ENCODE measurements at places on chromosomes 5 and 9.

DNA sequence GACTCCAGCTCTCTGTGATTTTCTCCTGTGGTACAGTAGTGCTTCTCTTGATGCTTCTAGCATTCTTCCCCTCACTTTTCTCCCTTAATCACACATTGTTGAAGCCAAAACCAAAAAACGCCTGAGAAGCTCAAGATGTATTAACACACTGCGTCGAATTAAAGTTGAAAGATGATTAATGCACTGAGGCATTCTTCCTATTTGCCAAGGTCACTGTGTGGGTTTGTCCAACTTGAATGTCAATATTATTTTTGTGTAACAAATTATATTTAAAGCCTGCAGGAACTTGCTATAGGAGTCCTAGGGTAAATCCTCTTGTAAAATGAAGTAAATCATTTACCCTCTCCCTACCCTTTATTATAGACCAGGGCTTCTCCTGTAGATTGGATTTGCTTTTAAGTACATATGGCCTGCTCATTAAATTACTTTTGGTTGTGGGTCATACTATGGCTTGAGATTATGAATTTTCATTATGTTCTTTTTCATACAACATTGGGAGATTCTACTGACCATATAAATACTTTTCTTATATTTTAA lies 68.1 kb downstream of the GDA start:
- no peak for DNase-seq

GRCh38 chr5:42677156-42677842 lies 79.3 kb upstream of the CCDC152 start:
- no peak for DNase-seq

- peak; percentile 15 for DNase-seq
These were observed 3.0 kb downstream of the C8G start for GRCh38 chr9:136947955-136948510.

DNA sequence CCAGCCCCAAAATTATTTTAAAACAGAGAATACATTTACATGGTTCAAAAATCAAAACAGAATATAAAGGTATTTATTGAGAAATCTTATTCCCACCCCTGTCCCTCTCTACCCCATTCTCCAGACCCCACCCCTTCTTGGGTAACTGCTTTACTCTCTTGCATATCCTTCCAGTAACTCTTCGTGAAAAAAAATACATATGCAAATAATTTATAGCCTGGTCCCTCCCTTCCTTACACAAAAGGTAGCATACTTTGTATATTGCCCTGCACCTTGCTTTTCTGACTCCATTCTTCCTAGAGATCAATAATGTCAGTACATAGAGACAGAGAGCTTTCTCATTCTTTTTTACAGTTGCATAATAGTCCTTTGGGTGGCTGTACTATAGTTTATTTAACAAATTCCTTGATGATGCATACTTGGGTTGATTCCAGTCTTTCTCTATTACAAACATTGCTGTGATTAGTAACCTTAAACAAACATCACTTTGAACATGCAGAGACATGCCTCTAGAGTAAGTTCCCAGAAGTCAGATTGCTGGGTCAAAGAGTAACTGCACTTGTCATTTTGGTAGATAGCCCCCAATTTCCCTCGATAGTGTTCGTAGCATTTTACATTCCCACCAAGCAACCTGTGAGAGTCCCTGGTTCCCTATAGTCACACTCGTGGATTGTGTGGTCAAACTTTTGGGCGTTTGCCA lies 47.9 kb downstream of the STOM start:
- peak; percentile 86 for DNase-seq

DNA sequence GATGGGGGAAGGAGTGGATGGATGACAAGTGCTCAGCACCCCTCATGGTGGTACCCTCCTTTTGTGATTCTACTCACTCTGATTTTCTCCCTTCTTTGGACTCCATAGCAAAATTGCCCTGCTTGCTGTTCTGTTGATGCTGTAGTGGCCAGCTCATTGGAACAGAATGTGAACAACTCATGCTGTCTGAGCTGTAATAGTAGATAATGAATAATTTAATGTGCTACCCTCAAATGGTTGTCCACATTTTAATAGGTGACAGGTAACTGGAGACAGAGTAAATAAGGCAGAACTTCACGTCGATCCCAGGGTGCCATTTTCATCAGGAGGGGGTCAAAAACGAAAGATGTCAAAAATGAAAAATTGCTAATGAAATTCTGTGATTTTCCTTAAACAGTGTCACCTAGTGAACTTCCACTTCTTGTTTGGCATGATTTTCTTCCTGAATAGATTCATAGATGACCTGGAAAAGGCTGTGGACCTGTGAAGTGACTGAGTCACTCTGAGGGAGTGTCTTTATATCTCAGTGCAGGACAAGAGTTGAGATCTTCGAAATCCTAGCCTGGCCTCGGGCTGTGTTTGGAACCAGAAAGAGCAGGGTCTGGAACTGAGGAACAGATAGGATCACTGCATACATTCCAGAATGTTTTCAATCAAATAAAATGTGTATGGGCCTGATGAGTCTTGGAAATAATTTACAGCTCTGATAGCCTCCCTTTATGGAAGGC lies 270.2 kb downstream of the PSAT1 start:
- DNase-seq: peak; percentile 49

- DNase-seq: peak; percentile 81
These were observed 47.9 kb downstream of the DEPDC1B start for GRCh38 chr5:60651872-60652620.

DNA sequence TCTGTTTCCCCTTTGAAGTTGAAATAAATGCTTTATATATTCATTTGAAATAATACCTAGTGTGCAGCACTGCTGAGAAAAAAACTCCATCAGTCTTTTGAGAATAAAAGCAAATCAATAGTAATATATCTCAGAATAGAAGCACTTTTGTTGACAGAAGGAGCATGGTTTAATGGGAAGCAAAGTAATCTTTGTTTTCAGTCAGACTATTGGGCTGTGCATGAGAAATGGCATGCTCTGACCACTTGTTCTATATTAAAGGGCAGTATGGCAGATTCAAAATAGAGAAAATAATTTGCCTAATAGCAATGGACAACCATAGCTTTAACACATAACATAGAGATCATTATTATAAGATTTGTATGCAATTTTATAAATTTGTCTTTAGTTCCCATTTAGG lies 12.4 kb downstream of the CDH10 start:
- DNase-seq: no peak

DNA sequence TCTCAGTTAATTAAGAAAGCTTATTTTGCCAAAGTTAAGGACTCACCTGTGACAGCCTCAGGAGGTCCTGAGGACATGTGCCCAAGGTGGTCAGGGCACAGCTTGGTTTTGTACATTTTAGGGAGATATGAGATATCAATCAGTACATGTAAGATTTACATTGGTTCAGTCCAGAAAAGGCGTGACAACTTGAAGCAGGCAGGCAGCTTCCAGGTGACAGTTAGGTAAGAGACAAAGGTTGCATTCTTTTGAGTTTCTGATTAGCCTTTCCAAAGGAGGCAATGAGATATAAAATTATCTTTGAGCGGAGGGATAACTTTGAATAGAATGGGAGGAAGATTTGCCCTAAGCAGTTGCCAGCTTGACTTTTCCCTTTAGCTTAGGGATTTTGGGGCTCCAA lies 47.8 kb downstream of the SLC1A1 start:
- no peak for DNase-seq

DNA sequence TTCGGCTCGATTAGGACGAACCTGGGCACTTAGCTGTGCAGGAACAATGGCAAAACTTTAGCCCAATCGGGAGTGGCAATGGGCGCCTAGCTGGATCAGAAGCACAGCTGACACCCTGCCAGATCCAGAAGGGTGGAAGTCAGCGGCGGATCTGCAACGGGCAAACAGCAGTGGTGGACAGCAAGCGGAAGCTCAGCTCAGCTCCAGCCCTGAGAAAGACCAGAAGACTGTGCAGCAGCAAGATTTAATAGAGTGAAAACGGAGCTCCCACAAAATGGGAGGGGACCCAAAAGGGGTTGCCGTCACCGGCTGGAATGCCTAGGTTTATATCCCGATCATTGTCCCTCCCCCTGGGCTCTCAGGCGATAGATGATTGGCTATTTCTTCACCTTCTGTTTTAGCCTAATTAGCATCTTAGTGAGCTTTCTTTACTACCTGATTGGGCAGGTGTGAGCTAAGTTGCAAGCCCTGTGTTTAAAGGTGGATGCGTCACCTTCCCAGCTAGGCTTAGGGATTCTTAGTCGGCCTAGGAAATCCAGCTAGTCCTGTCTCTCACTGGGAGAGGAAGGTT lies 1237.9 kb downstream of the CDH12 start:
- no peak for DNase-seq

- DNase-seq: no peak
These were observed 52.7 kb downstream of the ALG2 start for GRCh38 chr9:99169086-99169485.

GRCh38 chr9:68446836-68447235 lies 90.4 kb downstream of the PGM5 start:
- no peak for DNase-seq

GRCh38 chr5:162607879-162608278 lies 540.3 kb downstream of the GABRG2 start:
- DNase-seq: no peak

DNA sequence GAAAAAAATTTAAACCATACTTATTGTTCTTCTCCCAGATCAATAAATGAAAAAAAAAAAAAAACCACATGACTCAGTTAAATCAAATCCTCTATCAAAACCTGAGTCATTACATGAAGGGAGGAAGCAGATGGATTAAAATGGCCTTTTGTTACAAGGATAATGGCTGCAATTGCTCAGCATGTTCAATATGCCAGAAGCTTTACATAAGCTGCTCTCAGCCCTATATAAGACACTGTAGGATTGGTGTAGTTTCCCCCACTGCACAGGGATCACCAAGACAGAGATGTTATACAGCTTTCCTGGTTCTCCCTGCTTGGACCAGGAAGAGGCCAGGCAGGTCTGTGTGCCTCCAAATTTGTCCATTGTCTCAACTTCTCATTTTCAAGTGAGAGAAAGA lies 101.6 kb upstream of the MAP1B start:
- DNase-seq: no peak

- DNase-seq: no peak
These were observed 147.3 kb downstream of the ARSB start for GRCh38 chr5:78837836-78838235.

DNA sequence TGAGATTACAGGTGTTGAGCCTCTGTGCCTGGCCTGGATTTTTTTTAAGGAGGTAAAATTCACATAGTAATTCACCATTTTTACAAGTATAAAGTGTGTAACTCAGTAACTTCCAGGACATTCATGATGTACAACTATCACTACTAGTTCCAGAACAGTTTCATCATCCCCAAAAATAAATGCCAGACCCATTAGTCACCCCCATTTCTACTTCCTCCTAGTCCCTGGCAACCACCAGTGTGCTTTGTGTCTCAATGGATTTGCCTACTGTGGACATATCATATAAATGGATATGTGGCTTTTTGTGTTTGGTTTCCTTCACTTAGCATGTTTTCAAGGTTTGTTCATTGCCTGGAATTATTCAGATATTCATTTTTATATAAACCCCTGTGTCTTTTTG lies 72.5 kb upstream of the PANK3 start:
- peak; percentile 96 for DNase-seq

DNA sequence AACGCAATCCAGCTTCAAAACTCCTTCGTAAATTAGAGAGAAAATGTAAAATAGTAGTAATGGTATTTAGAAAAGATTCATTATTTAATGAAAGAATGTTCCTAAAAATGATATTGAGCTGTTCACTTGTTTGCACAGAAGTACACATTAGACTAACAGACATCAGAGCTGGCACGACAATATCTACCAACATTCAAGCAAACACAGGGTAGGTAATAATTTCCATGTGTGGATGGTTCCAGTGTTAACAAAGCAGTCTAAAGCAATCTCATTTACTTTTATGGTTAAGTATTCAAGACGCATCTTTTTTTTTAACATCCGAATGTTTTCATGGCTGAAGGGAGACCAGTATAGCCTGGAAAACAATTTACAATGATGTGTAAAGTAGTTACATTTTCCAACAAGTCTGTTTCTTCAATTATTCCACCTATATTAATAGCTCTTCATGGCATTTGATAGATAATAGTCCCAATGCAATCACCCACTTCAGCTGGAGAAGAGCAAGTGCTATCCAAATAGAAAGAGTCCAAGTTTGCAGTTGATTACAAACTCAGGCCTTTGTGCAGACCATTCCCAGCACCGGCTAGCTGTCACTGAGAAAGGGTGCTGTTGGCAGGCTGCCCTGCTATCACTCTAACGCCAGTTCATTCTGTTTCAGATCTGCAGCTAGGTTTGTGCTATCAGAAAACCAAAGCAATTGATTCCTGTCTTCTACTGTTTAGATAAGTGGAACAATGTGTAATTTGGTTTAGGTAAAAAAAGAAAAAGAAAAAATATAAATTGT lies 458.8 kb downstream of the DTWD2 start:
- no peak for DNase-seq

GRCh38 chr9:115998666-115999065 lies 154.9 kb upstream of the PAPPA start:
- peak; percentile 77 for DNase-seq

DNA sequence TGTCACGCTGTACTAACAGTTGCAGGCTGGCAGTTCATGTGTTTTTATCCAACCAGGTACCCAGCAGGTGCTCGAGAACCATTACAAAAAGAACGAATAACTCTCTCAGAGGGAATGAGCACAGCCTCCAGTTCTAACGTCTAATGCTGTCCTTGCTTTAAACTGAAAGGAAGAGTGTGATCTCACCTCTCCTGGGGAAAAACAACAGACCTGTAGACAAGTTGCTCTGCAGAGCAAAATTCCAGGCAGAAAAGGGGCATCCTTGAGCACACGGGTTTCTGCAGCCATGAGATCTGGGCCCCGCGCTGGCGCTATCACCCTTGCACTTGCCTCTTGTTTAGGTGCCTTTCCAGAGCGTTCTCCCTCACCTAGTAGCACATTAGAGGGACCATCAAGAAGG lies 92.5 kb upstream of the DNAH5 start:
- no peak for DNase-seq

GRCh38 chr5:175444060-175444904 lies at the start of gene DRD1:
DRD1 (minus strand) TSS chr5:175444182; CDS start chr5:175443099, 1,083 bp downstream.
- DNase-seq: peak; percentile 14

DNA sequence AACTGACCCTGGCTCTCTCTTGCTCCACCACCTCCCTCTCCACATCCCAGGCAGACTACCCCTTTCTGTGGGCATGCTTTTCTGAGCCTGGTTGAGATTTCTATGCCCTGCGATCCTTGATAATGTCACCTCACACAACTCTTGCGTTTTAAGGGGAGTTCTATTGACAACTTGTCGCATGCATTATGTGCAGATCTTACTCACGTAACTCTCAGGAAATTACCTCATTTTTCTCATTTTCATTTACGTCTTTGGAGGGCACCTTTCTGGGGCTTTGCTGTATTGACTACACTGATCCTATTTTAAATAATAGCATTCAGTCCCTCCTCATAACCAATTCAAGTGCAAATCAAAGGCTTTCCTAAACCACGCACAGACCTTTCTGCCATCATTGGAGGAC lies 140.4 kb upstream of the WWC1 start:
- no peak for DNase-seq

All from fibroblast of upper back skin (primary cell).